Placental pericyte (primary cell): ENCODE measurements at places on chromosomes 6 and 20. TPM values are rescaled to one million over a fixed set of nuclear protein-coding genes. Genes with fewer than 3 reads are reported as not detected.

MAPK13 gene
- 12.5 and 21.9 TPM in 2 replicates for total RNA-seq

RSPO4 gene
- total RNA-seq = not detected in 2 replicates

ZC2HC1B gene
- total RNA-seq = not detected in 2 replicates

COX4I2 gene
- not detected in 2 replicates for total RNA-seq

CSE1L gene
- 33.3 and 180 TPM in 2 replicates for total RNA-seq

SIRPB1 gene
- total RNA-seq = 1.4 and 2.2 TPM in 2 replicates

TMEM170B gene
- total RNA-seq = 1.1 and 3.1 TPM in 2 replicates

RUNX2 gene
- 9.0 and 18.3 TPM in 2 replicates for total RNA-seq

FAM209B gene
- total RNA-seq = not detected in 2 replicates

ZNF391 gene
- total RNA-seq = under 0.01 and 0.14 TPM in 2 replicates

MYBL2 gene
- 1.3 and 34.4 TPM in 2 replicates for total RNA-seq

MYO6 gene
- total RNA-seq = 9.0 and 11.0 TPM in 2 replicates

PLA2G7 gene
- total RNA-seq = 0.14 TPM in 1 of 2 replicates, not detected in the other

WFDC2 gene
- not detected in 2 replicates for total RNA-seq

DXO gene
- 17.3 and 31.7 TPM in 2 replicates for total RNA-seq

POU5F1 gene
- total RNA-seq = 0.29 TPM in 1 of 2 replicates, not detected in the other

KIF13A gene
- 35.7 and 47.0 TPM in 2 replicates for total RNA-seq

ATAT1 gene
- total RNA-seq = 5.4 and 7.2 TPM in 2 replicates

STMN3 gene
- 9.2 and 41.1 TPM in 2 replicates for total RNA-seq

SOBP gene
- total RNA-seq = 0.44 and 1.9 TPM in 2 replicates

CALHM5 gene
- total RNA-seq = 2.2 and 7.7 TPM in 2 replicates

THBD gene
- total RNA-seq = 0.44 and 7.9 TPM in 2 replicates

ZGPAT gene
- 20.6 and 24.9 TPM in 2 replicates for total RNA-seq

LAMA5 gene
- total RNA-seq = 53.8 and 64.3 TPM in 2 replicates

BANF2 gene
- not detected in 2 replicates for total RNA-seq

CD93 gene
- total RNA-seq = 0.43 TPM in 1 of 2 replicates, not detected in the other

CLPSL1 gene
- total RNA-seq = not detected in 2 replicates

MRAP2 gene
- total RNA-seq = not detected in 2 replicates

TULP1 gene
- total RNA-seq = not detected in 2 replicates

SAMHD1 gene
- 27.1 and 39.5 TPM in 2 replicates for total RNA-seq

ARMC12 gene
- total RNA-seq = 0.88 TPM in 1 of 2 replicates, not detected in the other

GLP1R gene
- total RNA-seq = not detected in 2 replicates

MEA1 gene
- total RNA-seq = 60.1 and 63.2 TPM in 2 replicates

IL17F gene
- not detected in 2 replicates for total RNA-seq

MOG gene
- not detected in 2 replicates for total RNA-seq

HLA-DRA gene
- 0.22 and 0.72 TPM in 2 replicates for total RNA-seq

FKBP1C gene
- 0.44 and 1.0 TPM in 2 replicates for total RNA-seq
